ENCODE measurements at places on chromosomes 3 and 15.

GRCh38 chr15:33234020-33234461, 39.5 kb upstream of the FMN1 start:
- DNase-seq: peak; percentile 48

DNA sequence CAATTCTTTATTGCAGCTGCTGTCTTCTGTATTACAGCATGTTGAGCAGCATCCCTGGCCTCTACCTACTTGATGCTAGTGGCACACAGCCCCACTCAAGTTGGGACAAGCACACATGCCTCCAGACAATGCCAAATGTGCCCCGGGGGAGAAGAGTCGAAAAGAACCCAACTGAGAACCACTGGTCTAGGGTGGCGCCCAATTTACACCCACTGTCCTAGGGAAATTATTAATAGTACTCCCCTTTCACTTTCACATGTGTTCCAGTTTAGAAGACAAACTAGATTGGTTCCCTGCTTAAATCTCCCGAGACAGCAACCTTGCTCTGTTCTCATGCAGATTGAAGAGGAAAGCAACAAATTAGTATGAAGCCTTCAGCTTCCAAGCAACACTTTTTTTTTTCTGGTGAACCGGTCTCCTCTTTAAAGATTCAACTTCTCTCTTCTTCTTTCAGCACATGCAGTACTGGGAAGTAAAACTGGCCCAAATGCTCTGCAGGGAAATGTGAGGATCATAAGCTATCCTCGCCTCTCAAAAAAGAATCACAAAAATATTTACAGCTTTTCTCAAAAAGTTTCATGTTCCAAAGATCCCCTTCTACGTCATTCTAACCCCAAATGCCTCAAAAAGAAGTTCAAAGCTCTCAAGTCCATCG, 823.9 kb upstream of the CFAP20DC start:
- DNase-seq: no peak

- no peak for DNase-seq
Observed at GRCh38 chr3:113140876-113141275, 70.5 kb upstream of the BOC start.

GRCh38 chr3:161413127-161413854, 42.0 kb upstream of the SPTSSB start:
- DNase-seq: no peak

GRCh38 chr15:40931300-40932142, 2.4 kb downstream of the DLL4 start:
- no peak for DNase-seq

GRCh38 chr3:62922326-62922725, 47.1 kb upstream of the CADPS start:
- no peak for DNase-seq

GRCh38 chr15:51089699-51090453, 4.8 kb downstream of the TNFAIP8L3 start:
- no peak for DNase-seq

- no peak for DNase-seq
Observed at GRCh38 chr15:68498076-68498475, 66.1 kb upstream of the ITGA11 start.

- peak; percentile 22 for DNase-seq
Observed at GRCh38 chr15:66673410-66674322, 28.4 kb upstream of the SMAD6 start.

GRCh38 chr15:49168016-49168415, 2.0 kb upstream of the GALK2 start:
- DNase-seq: no peak

DNA sequence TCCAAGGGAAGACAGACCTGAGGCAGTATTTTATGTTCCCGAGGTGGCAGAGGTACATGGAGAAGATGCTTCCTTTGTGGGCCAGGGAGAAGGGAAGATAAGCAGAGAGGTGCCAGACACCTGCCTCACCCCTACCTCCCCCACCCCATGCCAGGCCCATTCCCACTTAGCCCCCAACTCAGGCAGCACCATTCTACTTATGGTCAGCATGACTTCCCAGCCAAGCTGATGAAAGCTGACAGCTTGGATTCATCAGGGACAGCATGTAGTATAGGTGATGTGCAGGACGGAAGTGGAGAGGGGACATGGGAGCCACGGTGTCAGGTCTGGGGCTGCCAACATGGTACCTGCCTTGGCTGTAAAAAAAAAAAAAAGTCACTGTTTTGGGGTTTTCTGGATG, 57.5 kb upstream of the CSPG4 start:
- DNase-seq: no peak

DNA sequence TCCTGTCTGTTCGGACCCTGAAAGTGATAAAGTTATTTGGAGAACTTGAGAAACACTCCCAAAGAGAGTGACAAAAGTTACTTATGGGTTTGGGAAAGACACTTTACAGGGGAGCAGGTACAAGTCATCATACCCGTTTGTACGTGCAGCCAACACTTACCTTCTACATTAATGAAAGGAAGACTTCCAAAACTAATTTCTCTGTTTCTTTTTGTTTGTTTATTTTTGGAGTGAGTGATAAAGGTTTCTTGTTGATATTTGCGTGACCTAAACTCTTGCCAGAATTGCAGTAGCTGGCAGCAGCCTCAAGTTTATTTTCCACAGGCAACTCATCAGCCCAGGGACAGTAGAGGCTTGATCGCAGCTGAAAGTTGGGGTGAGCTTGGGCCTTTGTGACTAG, 8.4 kb downstream of the ABHD2 start:
- no peak for DNase-seq

DNA sequence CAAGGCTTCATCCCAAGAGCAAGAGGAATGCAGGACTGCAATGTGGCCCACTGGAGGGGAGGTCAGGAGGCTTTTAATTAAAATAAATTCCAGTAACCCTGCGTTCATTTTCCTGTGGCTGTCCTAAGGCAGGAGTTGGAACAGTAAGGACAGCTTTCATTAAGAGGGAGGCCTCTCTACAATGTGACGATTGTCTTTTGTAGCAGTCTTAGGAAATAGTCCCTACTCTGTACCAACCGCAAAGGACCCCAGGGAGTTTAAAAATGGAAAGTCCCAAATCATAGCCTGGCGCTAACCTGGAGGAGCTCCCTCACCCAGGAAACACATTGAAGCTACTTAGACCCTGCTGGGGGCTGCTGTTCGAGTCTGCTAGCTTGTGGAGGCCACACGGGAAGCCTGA, 62.8 kb downstream of the SYNM start:
- DNase-seq: no peak

- no peak for DNase-seq
Observed at GRCh38 chr3:133271539-133271938, 128.3 kb upstream of the BFSP2 start.

DNA sequence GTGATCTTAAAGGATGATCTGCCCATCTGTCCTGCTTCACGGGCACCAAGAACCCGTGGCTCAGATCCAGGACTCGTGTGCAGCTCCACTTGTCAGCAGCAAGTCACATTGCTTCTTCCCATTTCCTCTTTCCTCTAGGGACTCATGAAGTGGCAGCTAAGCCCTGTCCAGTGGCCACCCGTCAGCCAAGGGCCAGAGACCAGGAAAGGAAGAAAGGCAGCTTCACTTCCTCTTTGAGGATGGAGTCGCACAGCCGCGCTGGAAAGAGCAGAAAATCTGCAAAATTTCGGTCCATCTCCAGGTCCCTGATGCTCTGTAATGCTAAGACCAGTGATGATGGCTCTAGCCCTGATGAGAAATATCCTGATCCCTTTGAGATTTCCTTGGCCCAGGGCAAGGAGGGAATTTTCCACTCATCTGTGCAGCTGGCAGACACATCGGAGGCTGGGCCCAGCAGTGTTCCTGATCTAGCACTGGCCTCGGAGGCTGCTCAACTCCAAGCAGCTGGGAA, 28.5 kb downstream of the IL16 start:
- no peak for DNase-seq

- no peak for DNase-seq
Observed at GRCh38 chr3:122786066-122786465, 7.6 kb downstream of the HSPBAP1 start.

DNA sequence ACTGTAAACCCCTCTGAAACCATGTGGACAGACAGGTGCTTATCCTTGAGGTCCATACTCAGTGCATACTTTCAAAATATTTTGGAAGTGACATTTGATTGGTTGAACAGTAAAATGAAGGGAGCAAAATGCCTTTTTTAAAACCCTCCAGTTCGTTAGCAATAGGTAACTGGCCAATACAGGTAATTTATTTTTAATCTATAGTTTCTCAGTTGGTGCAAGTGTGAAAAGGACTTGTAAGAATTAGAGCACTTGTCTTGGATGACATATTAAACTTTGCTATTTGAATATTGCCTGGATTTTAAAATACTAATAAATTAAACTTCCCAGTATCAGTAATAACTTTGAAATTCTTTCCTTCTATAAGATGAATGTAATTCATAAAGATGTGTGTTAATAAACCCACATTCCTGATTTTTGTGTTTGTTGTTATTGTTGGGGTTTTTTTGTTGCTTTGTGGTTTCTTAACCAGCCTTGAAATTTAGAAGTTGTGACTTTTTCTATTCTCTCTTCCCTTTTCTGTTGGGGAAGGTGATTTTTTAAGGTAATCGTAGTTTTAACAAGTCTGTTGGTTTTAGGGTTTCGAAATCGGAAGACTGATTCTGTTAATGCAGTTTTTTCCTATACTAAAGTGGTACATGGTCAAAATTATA, 90.0 kb downstream of the STT3B start:
- no peak for DNase-seq

DNA sequence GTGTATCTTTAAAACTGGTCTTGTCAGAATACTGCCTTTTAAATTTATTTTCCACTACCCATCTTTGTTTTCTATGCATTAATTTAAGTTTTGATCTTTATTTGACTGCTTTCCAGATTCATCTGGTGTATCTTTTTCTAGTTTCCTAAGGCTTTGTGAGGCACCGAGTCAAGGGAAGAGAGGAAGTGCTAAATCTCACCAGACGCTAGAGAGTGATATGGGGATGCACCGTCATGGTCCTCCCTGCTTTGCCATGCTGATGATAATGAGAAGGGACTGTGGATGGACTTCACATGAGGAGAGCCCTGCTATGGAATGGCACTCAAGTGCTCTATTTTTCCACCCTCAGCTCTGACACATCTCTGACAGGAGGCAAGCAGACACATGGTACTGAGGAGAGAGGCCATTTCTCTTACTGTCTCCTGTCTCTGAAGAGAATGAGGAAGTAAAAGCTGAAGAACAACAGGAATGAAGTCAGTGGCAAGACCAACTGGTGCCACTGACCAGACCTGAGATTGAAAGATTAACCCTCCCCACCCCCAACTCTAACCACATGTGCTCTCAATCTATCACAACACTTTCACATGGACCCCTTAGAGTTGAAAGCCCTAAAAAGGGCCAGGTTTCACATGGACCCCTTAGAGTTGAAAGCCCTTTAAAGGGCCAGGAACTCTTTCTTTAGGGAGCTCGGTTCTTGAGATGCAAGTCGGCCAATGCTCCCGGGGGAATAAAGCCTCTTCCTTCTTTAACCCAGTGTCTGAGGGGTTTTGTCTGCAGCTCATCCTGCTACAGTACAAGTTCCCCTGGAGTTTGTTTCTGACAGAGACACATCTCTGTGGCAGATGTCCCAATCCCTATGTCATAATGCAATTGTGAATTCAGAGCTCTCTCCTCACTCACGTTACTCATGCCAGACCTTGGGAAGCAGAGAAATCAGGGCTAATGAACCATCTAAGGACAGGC, at the start of gene IQCF2:
Gene IQCF2 (plus strand): TSS at position 913 of the 963 bp plus-strand sequence. CDS start 52 bp downstream, outside the sequence.
- no peak for DNase-seq

GRCh38 chr15:83285284-83285978, 967 bp upstream of the BNC1 start:
- no peak for DNase-seq

DNA sequence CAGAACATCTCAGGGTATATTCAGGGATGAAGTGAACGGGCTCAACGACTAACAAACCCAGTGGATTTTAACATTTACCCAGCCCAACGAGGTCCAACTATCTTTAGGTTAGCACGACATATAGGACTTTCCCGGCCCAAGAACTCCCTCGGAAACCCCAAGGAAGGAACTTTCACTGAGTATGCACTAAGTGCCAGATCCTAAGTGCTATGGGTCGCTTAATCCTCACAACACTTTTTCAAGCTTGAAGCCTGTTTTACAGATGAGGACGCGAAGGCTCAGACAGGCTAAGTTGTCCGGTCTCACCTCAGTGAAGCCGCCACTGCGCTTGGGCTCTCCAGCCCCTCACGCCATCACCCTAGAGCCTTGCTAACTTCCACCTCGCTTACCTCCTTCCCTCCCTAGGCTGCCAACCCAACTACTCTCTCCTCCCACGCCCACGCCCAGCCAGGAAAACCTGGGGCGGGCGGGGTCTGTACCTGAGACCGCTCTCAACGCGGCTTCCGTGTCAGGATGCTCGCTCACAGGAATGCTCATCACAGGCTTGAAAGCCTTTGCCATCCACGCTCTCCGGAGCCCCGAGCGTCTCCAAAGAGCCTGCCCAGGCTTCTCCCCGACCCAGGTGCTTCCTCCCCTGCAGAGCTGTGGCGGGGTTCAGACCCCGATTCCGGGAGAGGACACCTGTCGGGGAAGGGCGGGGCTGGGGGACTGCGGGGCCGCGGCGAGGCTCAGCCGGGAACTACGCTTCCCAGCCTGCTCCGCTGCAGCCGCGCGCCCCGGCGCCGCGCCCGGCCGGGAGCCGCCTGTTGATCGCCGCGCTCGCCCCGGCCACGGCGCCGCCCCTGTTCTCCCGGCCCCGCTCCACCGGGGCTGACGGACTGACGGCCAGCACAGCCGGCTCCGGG, at the start of gene TMOD2:
Gene TMOD2 (plus strand): TSS at position 806 of the 905 bp plus-strand sequence. CDS start 14,845 bp downstream, outside the sequence.
- no peak for DNase-seq

GRCh38 chr3:41872157-41872556, 89.7 kb downstream of the ULK4 start:
- no peak for DNase-seq

DNA sequence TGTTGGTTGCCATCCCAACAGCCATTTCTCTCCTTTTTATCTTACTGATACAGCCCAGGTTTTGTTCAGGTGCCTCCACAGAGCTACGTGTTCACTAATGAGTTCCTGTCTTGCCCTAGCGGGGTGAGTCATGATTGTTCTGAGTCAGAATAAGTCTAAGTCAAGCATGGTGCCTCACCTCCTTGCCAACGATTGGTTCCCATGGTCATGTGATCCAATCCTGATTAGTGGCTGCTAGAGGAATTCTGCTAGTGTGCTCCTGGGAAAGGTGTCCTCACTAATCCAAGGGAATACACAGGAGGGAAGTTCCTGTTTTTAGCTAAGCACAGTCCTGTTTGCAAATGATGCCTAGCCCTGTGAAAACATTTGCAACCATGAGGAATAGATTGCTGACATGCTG, 99.8 kb downstream of the NSUN3 start:
- no peak for DNase-seq
